ENCODE measurements at places on chromosomes 11 and 22.

GRCh38 chr22:27032091-27032761, 374.8 kb downstream of the MIAT start:
- peak; percentile 5 for DNase-seq
- H3K36me3 ChIP-seq: no peaks in the 10 kb centered on the region
- no peak overlapping the region for H3K4me3 ChIP-seq
- H3K4me1 ChIP-seq: no peaks in the 10 kb centered on the region
- H3K27me3 ChIP-seq: peaks cover 58% of the 10 kb centered on the region
- H3K27ac ChIP-seq: no peak overlapping the region

GRCh38 chr11:32434356-32435151, 785 bp downstream of the WT1 start:
- no peaks in the 10 kb centered on the region for H3K36me3 ChIP-seq
- no peak overlapping the region for H3K27ac ChIP-seq
- no peaks in the 10 kb centered on the region for H3K4me1 ChIP-seq
- peaks cover 2% of the 10 kb centered on the region for H3K27me3 ChIP-seq

- no peak for DNase-seq
- no peaks in the 10 kb centered on the region for H3K27me3 ChIP-seq
- H3K36me3 ChIP-seq: no peaks in the 10 kb centered on the region
- H3K4me3 ChIP-seq: no peak overlapping the region
- no peaks in the 10 kb centered on the region for H3K4me1 ChIP-seq
Measured at GRCh38 chr11:113269096-113269495, 45.3 kb upstream of the TTC12 start.

DNA sequence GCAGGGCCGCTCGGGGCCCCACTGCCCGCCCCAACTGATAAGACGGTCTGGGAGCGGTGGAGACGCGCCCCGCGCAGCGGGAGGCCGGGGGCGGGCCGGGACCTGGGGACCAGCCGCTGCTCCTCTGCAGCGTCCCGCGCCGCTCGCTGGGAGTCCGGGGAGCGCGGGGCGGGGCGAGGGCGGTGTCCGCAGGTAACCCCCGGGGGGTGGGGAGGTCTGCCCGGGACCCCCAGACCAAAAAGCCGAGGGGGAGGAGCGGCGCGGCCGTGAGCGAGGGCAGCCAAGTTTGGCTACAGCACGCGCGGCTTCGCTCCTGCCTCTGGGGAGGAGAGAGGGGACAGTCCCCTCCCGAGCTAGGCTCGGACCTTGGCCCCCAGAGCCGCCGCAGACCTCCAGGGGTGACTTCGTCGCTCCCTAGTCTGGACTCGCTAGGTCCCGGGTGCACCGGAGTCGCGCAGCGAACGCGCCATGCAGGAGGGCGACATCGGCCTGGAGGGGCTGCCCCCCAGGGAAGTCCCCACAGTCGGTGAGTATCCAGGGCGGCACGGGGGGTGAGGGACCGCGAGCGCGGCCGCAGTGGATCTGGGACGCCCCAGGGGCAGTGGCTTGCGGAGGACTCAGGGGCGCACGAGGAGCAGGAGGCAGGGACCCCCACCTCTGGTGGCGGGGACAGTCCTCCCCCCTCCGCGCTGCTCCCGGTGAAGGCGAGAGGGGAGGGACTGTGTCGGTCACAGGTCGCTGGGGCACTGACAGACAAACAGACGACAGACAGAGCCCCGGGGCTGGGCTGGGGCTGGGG, 92.3 kb upstream of the ANO1 start:
- H3K4me1 ChIP-seq: no peaks in the 10 kb centered on the region
- no peak overlapping the region for H3K4me3 ChIP-seq
- DNase-seq: no peak
- H3K27me3 ChIP-seq: peaks cover 55% of the 10 kb centered on the region
- H3K27ac ChIP-seq: no peak overlapping the region

DNA sequence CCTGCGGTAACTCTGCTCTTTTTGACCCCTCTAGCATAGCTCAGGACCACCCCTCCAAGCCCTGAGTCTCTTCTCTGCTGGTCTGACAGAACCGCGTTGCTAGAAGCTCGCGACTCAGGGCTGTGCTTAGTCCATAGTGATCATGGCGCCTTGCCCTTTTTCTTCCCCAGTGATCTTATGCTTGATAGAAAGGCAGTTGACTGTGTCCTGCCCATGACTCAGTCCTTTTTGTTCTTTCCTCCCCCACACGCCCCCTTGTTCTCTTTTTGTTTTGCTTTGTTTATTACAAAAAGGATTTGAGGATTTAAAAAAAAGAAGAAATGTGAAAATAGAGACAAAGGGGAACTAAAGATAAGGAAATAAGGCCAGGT, 17.5 kb downstream of the IL17RA start:
- peaks cover 66% of the 10 kb centered on the region for H3K36me3 ChIP-seq
- H3K4me1 ChIP-seq: no peaks in the 10 kb centered on the region
- H3K27me3 ChIP-seq: no peaks in the 10 kb centered on the region
- H3K27ac ChIP-seq: no peak overlapping the region
- no peak for DNase-seq

DNA sequence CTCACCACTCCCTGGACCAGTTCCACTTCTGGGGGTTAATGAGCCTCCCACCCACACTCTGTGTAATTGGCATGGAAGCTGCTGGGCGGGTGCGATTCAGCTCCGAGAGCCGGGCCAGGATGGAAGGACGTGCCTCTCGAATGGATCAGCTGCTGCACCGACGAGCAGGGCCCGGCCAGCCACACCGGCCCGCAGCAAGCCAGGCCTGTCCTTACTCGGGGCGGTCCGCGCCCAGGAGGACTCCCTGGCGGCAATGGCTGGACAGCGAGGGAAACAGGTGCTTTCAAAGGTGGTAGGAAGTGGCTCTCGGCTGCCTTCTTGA, 4.3 kb upstream of the SHISAL1 start:
- no peaks in the 10 kb centered on the region for H3K36me3 ChIP-seq
- no peak overlapping the region for H3K27ac ChIP-seq
- no peaks in the 10 kb centered on the region for H3K27me3 ChIP-seq
- no peak overlapping the region for H3K4me3 ChIP-seq
- H3K4me1 ChIP-seq: no peaks in the 10 kb centered on the region
- DNase-seq: no peak

DNA sequence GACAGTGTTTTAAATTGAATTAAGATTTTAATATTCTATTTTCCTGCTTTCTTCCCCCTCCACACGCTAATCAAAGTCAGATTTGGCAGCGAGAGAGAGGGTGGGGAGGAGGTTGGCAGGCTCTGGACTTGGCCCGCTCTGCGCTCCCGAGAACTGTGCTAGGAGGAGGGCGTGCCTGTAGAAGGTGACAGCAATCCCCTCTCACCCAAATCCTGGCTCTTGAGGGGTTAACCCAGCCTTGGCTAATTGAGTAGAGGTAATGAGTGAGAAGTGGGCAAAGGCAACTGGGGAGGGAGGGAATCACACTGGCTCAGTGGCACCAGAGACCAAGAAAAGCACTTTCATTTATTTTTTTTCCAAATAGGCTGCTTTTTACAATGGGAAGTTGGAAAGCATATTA, 42.2 kb downstream of the BUD13 start:
- no peak overlapping the region for H3K4me3 ChIP-seq
- H3K36me3 ChIP-seq: no peaks in the 10 kb centered on the region
- H3K27ac ChIP-seq: no peak overlapping the region
- peaks cover 7% of the 10 kb centered on the region for H3K4me1 ChIP-seq
- peaks cover 12% of the 10 kb centered on the region for H3K27me3 ChIP-seq

DNA sequence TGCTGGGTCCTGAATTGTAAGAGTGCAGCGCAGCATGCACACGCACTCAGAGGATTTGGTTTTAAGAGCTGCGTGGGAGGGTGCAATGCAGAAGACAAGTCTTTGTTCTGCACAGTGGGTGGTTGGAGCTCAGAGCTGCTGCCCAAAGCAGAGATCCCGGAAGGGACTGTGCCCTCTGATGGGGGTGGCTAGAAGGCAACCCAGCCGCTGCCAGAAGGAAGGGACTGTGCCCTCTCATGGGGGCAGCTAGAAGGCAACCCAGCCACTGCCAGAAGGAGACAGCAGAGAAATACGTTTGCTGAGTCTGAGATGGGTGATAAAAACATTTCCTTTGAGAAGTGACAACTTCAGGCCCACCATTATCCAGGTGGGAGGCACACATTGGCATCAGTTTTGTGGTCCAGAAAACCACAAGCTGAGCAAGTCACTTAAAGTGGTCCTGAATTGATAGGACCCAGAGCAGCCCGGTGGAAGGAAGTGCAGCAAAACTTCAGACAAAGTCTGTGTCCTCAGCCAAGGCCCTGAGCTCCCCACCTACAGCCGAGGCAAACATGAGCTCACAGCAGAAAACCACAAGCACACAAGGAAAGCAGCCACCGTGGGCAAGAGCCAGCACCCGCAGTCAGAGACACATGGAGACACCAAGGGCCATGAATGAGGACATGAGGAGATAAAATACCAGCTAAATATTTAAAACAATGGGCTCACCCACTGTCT, 4.3 kb downstream of the KRTAP5-6 start:
- H3K27me3 ChIP-seq: no peaks in the 10 kb centered on the region
- H3K27ac ChIP-seq: no peak overlapping the region

DNA sequence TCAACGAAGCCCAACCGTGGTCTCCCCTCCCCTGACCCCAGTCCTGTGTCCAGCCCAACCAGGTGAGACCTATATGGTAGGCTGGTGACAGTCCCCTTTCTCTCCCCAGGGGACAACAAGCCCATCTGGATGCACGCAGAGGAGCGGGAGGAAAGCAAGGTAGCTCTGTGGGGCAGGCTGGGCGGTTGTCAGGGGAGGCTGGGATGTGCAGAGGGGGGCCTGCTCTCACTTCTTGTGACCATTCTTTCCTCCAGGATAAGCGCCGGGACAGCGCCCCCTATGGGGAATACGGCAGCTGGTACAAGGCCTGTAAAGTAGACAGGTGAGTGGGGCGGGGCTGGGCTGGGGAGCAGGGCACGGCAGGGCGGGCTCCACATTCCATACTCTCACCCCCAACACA, 3.5 kb upstream of the RAB1B start:
- no peaks in the 10 kb centered on the region for H3K27me3 ChIP-seq
- no peak overlapping the region for H3K27ac ChIP-seq
- peaks cover 40% of the 10 kb centered on the region for H3K36me3 ChIP-seq

- H3K27me3 ChIP-seq: no peaks in the 10 kb centered on the region
- no peak overlapping the region for H3K4me3 ChIP-seq
- H3K36me3 ChIP-seq: peaks cover 77% of the 10 kb centered on the region
Measured at GRCh38 chr11:70326365-70326811, 55.9 kb downstream of the PPFIA1 start.

- H3K4me3 ChIP-seq: no peak overlapping the region
Measured at GRCh38 chr22:48836673-48837340, 990.9 kb downstream of the BRD1 start.

DNA sequence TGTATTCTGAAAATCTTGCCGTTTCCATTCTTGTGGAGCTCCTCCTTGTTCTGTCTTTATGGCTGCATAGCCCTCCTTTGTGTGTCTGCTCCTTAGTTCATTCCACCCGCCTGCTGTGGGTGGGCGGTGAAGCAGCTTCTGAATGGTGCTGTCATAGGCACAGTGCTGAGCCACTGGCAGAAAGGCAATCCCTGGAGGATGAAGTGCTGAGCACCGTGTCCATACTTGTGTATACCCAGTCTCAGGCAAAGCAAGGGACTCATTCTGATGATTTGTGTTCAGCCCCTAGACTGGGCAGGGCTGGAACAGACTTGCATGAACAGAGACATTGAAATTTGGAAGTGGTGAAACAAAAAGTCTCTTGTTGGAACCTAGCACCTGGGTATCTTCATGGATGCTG, 134.9 kb downstream of the MYO18B start:
- H3K27ac ChIP-seq: no peak overlapping the region
- no peak for DNase-seq
- peaks cover 76% of the 10 kb centered on the region for H3K27me3 ChIP-seq
- H3K4me3 ChIP-seq: no peak overlapping the region
- no peaks in the 10 kb centered on the region for H3K36me3 ChIP-seq

DNA sequence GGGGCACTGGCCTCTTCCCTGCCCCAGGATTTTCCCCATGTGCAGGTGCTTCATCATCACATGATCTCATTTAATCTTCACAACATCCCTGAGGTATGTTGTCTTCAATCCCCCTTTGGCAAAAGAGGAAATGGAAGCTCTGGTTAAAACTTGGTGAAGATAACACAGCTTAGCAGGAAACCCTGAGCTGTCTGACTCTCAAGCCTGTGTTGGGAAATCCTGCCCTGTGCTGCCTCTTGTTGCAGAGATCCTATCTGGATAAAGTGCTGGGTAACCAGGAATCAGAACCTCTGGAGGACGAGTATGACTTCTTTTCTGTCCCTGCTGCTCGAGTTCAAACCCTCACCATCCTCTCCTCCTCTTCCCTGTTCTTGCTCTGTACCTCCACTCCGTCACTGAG, 13.1 kb upstream of the E2F8 start:
- no peaks in the 10 kb centered on the region for H3K36me3 ChIP-seq
- H3K27me3 ChIP-seq: no peaks in the 10 kb centered on the region
- DNase-seq: no peak

- H3K4me1 ChIP-seq: peaks cover 7% of the 10 kb centered on the region
- no peaks in the 10 kb centered on the region for H3K27me3 ChIP-seq
- no peak overlapping the region for H3K27ac ChIP-seq
- H3K4me3 ChIP-seq: no peak overlapping the region
Measured at GRCh38 chr11:86663761-86664160, 8.7 kb downstream of the ME3 start.

DNA sequence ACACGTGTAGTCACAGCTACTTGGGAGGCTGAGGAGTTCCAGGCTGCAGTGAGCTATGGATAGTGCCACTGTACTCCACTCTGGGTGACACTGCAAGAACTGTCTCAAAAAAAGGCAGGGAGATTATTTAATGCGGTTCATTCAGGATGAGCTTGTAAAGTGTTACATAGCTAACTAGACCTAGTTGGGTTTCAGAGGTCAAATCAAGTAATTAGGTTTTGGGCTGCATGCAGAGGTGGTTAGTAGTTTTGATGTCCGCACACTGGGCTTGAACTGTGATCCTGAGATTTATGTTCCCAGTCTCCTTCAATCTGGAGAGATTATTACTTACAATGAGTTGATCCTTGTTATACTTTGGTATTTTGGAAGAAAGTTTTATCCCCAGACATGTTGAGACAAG, 2.1 kb upstream of the RBM4 start:
- H3K27me3 ChIP-seq: no peaks in the 10 kb centered on the region
- H3K36me3 ChIP-seq: peaks cover 58% of the 10 kb centered on the region
- peak overlapping the region; percentile 98 for H3K27ac ChIP-seq
- peaks cover 24% of the 10 kb centered on the region for H3K4me1 ChIP-seq

- H3K27me3 ChIP-seq: no peaks in the 10 kb centered on the region
- H3K4me3 ChIP-seq: peak overlapping the region; percentile 38
- H3K4me1 ChIP-seq: peaks cover 49% of the 10 kb centered on the region
- peaks cover 7% of the 10 kb centered on the region for H3K36me3 ChIP-seq
Measured at GRCh38 chr11:12842933-12843636, 166.0 kb upstream of the RASSF10 start.

- H3K4me1 ChIP-seq: peaks cover 5% of the 10 kb centered on the region
- DNase-seq: no peak
- H3K36me3 ChIP-seq: no peaks in the 10 kb centered on the region
- no peak overlapping the region for H3K27ac ChIP-seq
- no peak overlapping the region for H3K4me3 ChIP-seq
- H3K27me3 ChIP-seq: no peaks in the 10 kb centered on the region
Measured at GRCh38 chr11:79060081-79060953, 380.5 kb downstream of the TENM4 start.

DNA sequence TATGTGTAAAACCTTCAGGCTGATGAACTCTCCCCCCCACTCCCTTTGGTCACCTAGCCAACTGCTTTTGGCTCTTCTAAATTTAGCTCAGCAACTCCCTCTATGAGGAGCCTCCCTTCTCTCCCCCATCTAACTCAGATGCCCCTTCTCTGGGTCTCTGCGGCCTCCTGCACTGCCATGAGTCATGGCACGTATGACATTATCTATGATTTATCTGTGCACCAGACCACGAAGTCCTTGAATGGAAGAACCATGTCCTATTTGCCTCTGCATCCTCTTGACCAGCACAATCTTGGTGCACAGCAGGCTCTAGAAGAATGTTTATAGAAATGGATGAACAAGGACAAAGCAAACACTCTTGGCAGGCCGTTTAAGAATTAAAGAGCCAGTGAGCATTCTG, 46.0 kb downstream of the RPL27A start:
- peaks cover 14% of the 10 kb centered on the region for H3K36me3 ChIP-seq
- no peaks in the 10 kb centered on the region for H3K27me3 ChIP-seq
- peaks cover 22% of the 10 kb centered on the region for H3K4me1 ChIP-seq
- no peak overlapping the region for H3K4me3 ChIP-seq
